ENCODE measurements at places on chromosomes 2 and 18. TPM values are rescaled to one million over a fixed set of nuclear protein-coding genes. Genes with fewer than 3 reads are reported as not detected.

The DTYMK gene
- total RNA-seq, result 42.3 TPM

The GPR45 gene
- 0.21 TPM for total RNA-seq

The PLGLB1 gene
- 1.1 TPM for total RNA-seq

The SLC30A3 gene
- total RNA-seq, result not detected

The ITGA6 gene
- 34.0 TPM for total RNA-seq

The EGR4 gene
- total RNA-seq, result 0.15 TPM

- peaks cover 6% of the 10 kb centered on the region for H3K27me3 ChIP-seq
- no peak overlapping the region for H3K4me3 ChIP-seq
- peaks cover 27% of the 10 kb centered on the region for H3K4me1 ChIP-seq
- peaks cover 13% of the 10 kb centered on the region for H3K36me3 ChIP-seq
- DNase-seq, result no peak
These were observed 30.1 kb upstream of the TXNDC2 start for GRCh38 chr18:9855681-9856080.

- H3K4me1 ChIP-seq, result peaks cover 2% of the 10 kb centered on the region
- no peaks in the 10 kb centered on the region for H3K27me3 ChIP-seq
- no peak overlapping the region for H3K4me3 ChIP-seq
- H3K36me3 ChIP-seq, result no peaks in the 10 kb centered on the region
- H3K27ac ChIP-seq, result no peak overlapping the region
These were observed 229.3 kb downstream of the NBAS start for GRCh38 chr2:15331787-15332186.

Data from endothelial cell (in vitro differentiated cells).